ENCODE measurements at places on chromosomes 5 and 9. TPM values are rescaled to one million over a fixed set of nuclear protein-coding genes. Genes with fewer than 3 reads are reported as not detected.
A peak's percentile ranks its signal among the peaks of the same experiment; 100 is the strongest.

DNA sequence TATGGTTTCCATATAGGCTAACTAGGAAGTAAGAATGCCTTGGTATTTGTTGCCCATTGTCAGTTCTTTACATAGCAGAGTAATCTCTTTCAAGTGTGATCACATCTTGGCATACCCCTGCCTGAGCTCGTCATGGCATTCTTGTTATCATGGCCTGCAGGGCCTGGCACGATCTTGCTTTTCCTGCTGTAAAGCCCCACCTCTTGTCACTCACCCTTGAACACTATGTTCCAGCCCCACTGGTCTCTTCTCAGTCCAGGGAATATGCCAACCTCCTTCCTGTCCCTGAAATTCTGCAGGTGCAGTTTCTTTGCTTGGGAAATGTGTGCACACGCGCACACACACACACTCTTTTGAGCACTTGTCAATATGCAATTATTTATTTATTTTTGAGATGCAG lies 250.2 kb upstream of the DMRT1 start:
- no peak for DNase-seq

- DNase-seq = peak; percentile 80
These were observed 30.7 kb downstream of the AOPEP start for GRCh38 chr9:94757158-94757557.

Gene SH3RF2
- total RNA-seq = 16.3 TPM

DNA sequence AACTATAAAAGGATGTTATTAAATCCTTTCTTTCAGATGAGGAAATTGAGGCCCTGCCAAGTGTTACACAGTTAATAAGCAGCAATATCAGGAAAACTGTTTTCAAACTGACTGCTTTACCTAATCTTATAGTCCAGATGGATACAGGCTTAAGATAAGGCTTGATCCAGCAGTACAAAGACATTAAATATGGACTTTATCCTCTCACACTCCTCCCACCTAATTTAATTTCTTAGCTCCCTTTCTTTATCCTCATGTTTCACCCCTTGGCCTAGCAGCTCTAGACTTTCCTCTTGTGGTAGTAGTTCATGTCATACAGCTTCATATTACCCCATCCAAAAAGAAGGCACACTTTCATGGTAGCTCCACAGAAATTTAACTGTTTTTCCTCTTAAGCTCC lies 164.5 kb downstream of the BAAT start:
- no peak for DNase-seq

Gene ANKS6
- 23.8 TPM for total RNA-seq

GRCh38 chr5:43192558-43193180 lies 644 bp downstream of the NIM1K start:
- no peak for DNase-seq

Gene SLC34A3
- total RNA-seq = 0.07 TPM

Gene PCDHA12
- not detected for total RNA-seq

DNA sequence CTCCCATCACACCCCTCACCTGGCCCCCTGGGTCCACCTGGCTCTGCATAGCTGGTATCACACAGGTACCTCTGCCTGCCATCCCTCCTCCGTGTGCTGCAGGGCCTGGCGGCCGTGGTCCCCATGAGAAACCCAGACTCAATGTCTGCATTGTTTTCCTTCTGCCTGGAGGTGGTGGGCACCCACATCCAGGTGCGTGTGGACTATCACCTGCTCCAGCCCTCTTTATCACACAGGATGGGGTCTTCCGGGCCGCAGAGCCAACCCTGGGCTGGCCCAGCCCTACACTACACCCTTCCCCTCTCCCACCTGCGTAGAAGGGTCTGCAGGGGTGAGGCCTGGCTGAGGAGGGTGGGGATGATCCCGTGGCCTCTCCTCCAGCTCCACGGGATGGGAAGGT lies 7.0 kb upstream of the FUT7 start:
- no peak for DNase-seq

Gene KCNV2
- total RNA-seq = not detected

DNA sequence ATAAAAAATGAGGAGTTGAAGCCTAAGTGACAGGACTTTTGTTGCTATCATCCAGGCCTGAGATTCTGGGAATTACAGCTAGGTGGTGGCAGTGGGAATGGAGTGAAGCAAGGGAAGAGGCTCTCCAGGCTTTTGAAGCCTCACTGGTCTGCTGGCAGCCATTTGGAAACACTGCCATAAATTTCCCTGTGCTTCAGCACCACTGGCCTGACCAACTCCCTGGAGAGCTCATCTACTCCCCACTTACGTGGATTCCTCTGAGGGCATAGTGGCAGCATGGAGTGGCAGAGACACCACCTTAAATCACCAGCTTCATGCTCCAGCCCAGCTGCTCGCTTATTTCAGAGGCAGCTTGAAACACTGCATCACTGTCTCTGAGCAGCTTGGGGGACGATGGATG lies 518.2 kb downstream of the TLR4 start:
- DNase-seq = peak; percentile 29

DNA sequence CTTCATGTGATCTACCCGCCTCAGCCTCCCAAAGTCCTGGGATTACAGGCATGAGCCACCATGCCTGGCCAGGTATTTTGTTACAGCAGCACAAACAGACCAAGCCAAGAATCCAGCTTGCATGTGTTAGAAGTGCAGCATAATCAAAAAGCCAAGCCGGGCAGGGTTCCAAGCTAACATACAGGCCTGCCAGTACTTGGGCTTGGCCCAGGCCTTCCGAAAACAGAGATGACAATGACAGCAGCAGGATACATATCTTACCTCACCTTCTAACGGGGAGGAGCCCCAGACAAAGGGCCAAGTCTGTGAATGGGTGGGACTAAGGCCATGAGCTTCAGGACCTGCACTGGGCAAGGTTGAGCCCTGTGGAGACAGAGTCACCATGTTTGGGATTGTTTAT lies 91.4 kb upstream of the ZNF462 start:
- no peak for DNase-seq

DNA sequence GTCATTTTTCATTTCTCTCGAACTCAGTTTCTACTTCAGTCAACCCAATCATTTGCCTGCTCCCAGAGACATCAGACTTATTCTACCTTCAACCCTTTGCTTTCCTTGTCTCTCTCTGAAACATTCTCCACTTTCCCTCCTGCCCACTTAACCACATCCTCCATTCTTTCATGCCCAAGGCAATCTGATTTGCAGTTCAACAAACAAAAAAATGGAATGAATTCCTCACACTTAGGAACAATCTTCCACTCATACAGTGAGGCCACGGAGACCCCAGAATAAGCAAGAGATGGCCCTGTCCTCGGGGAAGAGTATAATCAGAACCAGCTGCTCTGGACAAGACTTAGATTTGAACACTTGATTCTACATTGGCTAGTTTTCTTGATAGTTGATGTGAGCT lies 180.5 kb downstream of the RFK start:
- DNase-seq = no peak

DNA sequence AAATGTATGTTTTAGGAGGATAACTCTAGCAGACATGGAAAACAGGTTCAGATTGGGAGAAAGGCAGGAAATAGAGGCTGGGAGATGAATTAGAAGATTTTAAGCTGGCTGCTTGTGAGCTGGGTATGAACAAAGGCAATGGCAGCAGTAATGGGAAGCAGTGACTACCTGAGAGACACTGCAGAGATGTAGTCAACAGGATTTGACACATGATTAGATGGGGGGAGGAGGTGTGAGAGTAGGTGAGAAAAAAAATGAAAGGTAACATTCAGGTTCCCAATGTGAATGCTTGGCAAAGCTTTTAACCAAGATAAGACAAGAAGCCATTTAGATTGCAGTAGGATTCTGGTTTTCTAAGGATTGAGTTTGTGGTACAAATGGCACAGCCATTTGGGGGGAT lies 22.8 kb upstream of the IFNE start:
- DNase-seq = no peak

Gene CETN3
- total RNA-seq = 27.8 TPM

- DNase-seq = no peak
These were observed 231.3 kb upstream of the CD180 start for GRCh38 chr5:67427850-67428298.

Measured in epithelial cell of proximal tubule (primary cell).